ENCODE measurements at places on chromosomes 5 and 9.

DNA sequence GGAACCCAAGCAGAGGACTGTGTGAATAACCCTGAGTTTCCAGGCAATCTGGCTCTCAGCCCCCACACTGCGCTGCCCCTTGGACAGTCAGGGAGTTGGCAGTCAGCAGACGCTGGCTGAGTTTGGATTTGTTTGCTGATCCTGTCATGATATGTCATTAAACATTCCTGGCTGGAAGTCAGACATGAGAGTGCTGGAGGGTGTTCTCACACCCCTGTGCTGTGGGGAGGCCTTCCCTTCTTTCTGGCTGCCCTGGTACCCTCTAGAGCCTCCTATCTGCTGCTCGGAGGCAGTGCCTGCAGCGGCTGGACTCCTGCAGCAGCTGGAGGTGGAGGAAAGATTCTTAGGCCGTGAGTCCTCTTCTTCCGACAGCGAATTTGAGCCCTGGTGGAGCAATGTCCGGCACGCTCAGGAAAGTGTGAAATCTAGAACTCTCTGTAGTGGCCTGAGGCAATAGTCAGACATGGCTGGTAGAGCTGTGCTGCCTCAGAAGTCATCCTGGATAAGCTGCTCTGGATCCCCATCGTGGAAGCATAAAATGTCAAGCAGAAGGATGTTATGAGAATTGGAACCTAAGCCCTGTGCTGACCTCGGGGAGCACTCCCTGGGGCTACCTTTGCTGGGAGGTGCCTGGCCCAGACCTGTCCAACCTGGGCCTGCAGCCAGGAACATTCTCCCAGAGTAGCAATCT is 72.0 kb downstream of the PDE8B start:
- no peak overlapping the region for H3K4me3 ChIP-seq
- no peak overlapping the region for H3K27ac ChIP-seq
- peaks cover 7% of the 10 kb centered on the region for H3K4me1 ChIP-seq
- H3K36me3 ChIP-seq = no peaks in the 10 kb centered on the region

- H3K4me3 ChIP-seq = no peak overlapping the region
- DNase-seq = no peak
- H3K4me1 ChIP-seq = no peaks in the 10 kb centered on the region
- no peak overlapping the region for H3K27ac ChIP-seq
- H3K36me3 ChIP-seq = no peaks in the 10 kb centered on the region
Measured at GRCh38 chr9:79049371-79049770, 522.4 kb upstream of the TLE4 start.

- no peaks in the 10 kb centered on the region for H3K36me3 ChIP-seq
- no peak overlapping the region for H3K4me3 ChIP-seq
- H3K27me3 ChIP-seq = peaks cover 4% of the 10 kb centered on the region
- peaks cover 22% of the 10 kb centered on the region for H3K4me1 ChIP-seq
- H3K27ac ChIP-seq = no peak overlapping the region
Measured at GRCh38 chr9:99878651-99879050, 27.8 kb upstream of the STX17 start.

DNA sequence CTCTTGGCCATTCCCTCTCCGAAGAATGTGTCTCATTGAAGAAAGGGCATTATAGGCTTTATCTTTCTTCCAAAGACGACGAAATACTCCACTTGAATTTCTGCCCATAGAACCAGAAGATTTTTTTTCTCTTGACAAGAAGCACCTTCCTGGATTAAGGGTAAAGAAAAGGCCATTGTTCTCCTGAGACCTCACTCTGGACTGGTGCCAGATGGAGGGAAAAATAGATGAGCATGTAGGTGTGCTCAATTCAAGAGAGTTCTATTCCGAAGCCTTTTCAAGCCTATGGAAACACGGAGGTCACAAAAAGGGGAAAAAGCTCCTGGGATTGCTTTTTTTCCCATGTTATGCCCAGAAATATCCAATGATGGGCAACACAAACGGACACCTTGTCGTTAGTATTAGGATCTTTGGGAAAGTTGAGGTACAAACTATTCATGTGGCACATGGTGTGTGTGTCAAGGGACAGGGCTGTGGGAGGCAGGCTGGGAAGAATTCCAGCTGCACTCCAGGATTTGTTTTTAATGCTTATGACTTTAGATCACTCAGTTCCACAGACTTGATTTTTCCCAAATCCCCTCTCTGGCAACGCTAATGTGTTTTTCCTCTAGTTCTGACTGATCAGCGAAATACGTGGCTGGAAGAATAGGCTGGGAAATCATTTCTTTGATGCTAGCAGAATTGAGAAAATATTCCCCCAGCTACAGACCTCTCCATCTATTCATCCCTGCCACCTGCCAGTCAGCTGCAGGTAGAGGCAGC is 89.9 kb downstream of the SIL1 start:
- no peak for DNase-seq
- H3K4me3 ChIP-seq = no peak overlapping the region
- H3K27ac ChIP-seq = no peak overlapping the region
- H3K36me3 ChIP-seq = peaks cover under 1% of the 10 kb centered on the region
- H3K4me1 ChIP-seq = no peaks in the 10 kb centered on the region

DNA sequence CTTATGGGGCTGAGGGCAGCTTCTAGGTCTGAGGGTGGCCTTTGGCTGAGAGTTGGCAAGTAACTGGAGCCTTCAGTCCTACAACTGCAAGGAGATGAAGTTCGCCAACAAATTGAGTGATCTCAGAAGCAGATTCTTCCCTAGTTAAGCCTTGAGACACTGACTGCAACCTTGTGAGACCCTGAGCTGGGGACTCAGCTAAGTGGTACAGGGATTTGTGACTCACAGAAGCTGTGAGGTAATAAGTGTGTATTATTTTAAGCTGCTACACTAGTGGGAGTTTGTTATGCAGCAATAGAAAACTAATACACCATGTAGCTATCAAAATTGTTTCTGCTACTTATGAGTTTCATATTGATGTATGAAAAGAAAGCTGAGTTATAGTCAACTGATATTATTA is 279.2 kb downstream of the PIK3R1 start:
- peaks cover 4% of the 10 kb centered on the region for H3K27me3 ChIP-seq
- H3K36me3 ChIP-seq = peaks cover 7% of the 10 kb centered on the region
- H3K4me3 ChIP-seq = no peak overlapping the region
- no peak for DNase-seq

GRCh38 chr5:150245111-150245789 is 44.3 kb downstream of the CAMK2A start:
- no peak overlapping the region for H3K27ac ChIP-seq
- H3K4me1 ChIP-seq = no peaks in the 10 kb centered on the region
- H3K36me3 ChIP-seq = no peaks in the 10 kb centered on the region
- no peak overlapping the region for H3K4me3 ChIP-seq
- DNase-seq = no peak
- H3K27me3 ChIP-seq = peaks cover 1% of the 10 kb centered on the region

GRCh38 chr5:97751540-97751939 is 568.5 kb upstream of the RIOK2 start:
- no peak for DNase-seq
- no peaks in the 10 kb centered on the region for H3K36me3 ChIP-seq
- H3K27me3 ChIP-seq = no peaks in the 10 kb centered on the region
- no peak overlapping the region for H3K27ac ChIP-seq
- no peaks in the 10 kb centered on the region for H3K4me1 ChIP-seq

- H3K4me1 ChIP-seq = peaks cover 9% of the 10 kb centered on the region
- no peak overlapping the region for H3K4me3 ChIP-seq
- H3K27me3 ChIP-seq = no peaks in the 10 kb centered on the region
- no peak overlapping the region for H3K27ac ChIP-seq
- DNase-seq = no peak
- no peaks in the 10 kb centered on the region for H3K36me3 ChIP-seq
Measured at GRCh38 chr9:136614372-136614922, 48.3 kb upstream of the EGFL7 start.
